Kidney (tissue), 22 donors: ENCODE measurements at places on chromosomes 12 and 14.

DNA sequence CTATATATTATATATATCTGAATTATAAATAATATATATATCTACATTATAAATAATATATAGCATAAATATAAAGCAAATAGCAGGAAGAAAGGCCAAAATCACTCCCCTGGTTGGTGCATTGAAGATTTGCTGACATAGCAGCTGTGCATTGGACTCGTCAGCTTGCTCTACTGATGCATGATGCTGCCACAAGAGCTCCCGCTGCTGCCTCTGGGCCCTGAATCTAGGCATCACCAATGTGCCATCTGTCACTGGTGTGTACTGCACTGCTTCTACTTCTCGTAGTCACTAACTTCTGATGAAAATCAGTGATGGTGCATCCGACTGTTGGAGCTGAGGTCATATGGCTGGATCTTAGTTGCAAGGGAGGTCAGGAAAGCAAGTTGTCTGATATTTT is 205.0 kb downstream of the ADAMTS20 start:
- H3K27ac ChIP-seq = no peak overlapping the region
- no peaks in the 10 kb centered on the region for H3K4me1 ChIP-seq
- no peak for DNase-seq
- no peak overlapping the region for H3K4me3 ChIP-seq
- no peaks in the 10 kb centered on the region for H3K36me3 ChIP-seq
- no peaks in the 10 kb centered on the region for H3K27me3 ChIP-seq

DNA sequence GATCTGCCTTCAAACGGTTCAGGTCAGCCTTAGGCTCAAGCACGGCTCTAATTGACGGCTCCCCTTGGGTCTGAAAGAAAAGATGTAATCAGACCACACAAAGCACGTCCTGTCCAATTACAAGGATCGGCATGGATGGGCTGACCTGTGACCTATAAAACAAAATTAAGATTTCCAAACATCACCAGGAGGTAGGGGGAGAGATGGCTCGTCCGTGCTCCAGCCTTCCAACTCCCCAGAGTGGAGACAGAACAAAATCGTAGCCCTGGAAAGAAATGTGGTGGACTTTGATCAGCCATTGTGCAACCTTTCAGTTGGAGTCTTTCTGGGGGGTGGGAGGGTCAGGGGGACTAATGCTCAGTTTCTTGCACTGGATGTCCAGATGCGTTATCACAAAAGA is 226.6 kb upstream of the DIO3 start:
- H3K27ac ChIP-seq = no peak overlapping the region
- H3K27me3 ChIP-seq = no peaks in the 10 kb centered on the region
- no peak overlapping the region for H3K4me3 ChIP-seq
- no peak for DNase-seq
- H3K4me1 ChIP-seq = no peaks in the 10 kb centered on the region

DNA sequence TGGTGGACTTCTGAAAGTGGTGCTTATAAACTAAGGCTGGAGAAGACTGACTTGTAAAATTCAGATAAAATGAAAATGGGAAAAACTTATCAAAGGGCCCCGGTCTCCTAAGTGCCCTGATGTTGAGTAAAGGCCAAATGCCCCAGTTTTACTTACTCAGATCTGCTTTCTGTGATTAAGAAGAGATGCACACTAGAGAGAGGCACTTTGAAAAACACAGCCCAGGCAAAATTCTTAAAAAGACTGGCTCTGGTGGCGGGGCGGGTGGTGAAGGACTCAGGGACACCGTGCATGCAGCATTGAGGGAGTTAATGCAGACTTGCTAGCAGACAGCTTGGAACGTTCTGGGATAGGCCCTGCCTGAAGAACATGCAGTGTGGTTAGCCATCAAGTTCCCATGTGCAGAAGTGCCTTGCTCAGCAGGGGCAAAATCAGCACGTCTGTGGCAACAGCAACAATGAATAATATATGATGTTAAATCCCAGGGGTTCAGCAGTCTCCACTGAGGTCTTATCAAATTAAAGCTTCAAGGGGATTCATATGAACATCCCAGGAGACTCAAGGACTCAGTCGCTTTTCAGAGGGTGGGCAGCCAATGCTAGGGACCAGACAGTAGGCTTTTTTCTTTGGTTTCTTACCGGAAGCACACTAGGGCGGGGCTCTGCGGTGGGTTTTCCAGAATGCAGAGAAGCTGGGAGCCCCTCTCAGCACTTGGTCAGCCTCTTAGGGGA is 105.0 kb downstream of the DAD1 start:
- H3K27me3 ChIP-seq = no peaks in the 10 kb centered on the region
- H3K36me3 ChIP-seq = no peaks in the 10 kb centered on the region
- DNase-seq = no peak
- no peak overlapping the region for H3K27ac ChIP-seq
- H3K4me3 ChIP-seq = no peak overlapping the region

DNA sequence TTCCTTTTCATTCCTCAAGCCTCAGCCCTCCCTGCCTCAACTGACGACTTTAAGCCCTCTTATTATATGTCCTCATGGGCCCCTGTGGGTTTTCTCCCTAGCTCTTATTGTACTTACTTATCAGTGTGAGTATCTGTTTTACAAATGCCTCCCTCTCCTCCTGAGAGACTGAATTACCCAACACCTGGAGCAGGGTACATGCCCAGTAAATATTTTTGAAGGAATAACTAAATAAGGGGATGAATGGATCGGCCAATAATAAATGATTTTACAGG is 95.8 kb upstream of the SLC35F4 start:
- no peak for DNase-seq
- no peaks in the 10 kb centered on the region for H3K36me3 ChIP-seq
- no peak overlapping the region for H3K4me3 ChIP-seq
- H3K27ac ChIP-seq = no peak overlapping the region

DNA sequence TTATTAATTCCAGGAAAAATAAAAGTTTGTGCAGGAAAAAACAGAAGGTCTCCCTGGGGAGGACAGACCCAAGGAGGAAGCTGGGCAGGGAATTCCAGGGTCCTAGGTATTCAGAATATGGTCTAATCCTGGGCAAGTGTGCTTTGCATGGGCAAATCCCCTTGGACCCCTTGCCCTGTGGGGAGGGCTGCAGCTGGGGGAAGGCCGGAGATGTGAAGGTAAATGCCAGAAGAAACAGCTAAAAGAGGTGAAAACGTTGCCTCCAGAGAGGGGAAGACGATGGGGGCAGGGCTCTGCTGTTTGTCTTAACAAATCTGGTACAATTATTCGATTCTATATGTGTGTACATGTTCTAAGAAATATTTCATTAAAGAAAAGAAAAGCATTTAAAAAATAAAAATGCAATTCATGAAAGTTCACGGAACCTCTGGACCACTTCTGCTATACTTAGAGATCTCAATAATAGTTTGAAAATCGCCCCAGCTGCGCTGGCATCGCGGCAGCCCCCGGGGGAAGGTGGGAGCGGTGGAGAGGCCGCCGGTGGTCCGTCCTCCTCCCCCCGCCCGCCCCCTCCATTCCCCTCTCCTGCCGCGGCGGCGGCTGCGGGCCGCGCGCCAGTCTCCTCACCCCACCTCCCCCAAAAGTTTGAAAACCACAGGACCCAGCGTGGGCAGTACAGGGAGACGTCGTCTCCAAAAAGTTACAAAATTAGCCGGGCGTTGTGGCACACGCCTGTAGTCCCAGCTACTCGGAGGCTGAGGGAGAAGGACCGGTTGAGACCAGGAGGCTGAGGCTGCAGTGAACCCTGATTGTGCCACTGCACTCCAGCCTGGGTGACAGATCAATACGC is 1.5 kb upstream of the PRPF40B start:
- no peaks in the 10 kb centered on the region for H3K36me3 ChIP-seq
- H3K27ac ChIP-seq = peak overlapping the region; percentile 66
- peak overlapping the region; percentile 39 for H3K4me3 ChIP-seq

DNA sequence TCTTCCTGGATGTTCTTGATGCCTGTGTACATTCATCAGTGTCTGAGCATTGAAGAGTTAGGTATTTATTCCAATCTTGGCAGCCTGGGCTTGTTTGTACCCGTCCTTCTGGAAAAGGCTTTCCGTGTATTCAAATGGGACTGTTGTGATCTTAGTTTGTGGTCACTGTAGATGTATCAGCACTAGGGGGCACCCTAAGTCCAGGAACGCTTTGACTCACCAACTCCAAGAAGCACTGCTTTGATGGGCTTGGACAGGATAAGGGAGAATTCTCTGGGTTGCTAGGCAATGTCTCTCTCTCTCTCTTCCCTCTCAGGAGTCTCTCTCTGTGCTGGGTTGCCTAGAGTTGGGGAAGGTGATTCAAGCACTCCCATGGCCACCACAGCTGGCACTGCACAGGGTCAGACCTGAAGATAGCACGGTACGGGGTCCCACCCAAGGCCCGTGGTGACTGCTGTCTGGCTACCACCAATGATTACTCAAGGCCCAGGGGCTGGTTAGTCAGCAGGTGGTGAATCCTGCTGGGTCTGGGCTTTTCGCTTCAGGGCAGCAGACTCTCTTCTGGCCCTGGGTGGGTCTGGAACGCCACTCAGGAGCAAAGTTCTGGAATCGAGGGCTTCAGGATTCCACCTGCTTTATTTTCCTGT is 211.1 kb upstream of the RGS6 start:
- H3K27me3 ChIP-seq = no peaks in the 10 kb centered on the region
- H3K4me1 ChIP-seq = no peaks in the 10 kb centered on the region
- peaks cover 6% of the 10 kb centered on the region for H3K36me3 ChIP-seq
- DNase-seq = no peak
- H3K27ac ChIP-seq = no peak overlapping the region
- no peak overlapping the region for H3K4me3 ChIP-seq

DNA sequence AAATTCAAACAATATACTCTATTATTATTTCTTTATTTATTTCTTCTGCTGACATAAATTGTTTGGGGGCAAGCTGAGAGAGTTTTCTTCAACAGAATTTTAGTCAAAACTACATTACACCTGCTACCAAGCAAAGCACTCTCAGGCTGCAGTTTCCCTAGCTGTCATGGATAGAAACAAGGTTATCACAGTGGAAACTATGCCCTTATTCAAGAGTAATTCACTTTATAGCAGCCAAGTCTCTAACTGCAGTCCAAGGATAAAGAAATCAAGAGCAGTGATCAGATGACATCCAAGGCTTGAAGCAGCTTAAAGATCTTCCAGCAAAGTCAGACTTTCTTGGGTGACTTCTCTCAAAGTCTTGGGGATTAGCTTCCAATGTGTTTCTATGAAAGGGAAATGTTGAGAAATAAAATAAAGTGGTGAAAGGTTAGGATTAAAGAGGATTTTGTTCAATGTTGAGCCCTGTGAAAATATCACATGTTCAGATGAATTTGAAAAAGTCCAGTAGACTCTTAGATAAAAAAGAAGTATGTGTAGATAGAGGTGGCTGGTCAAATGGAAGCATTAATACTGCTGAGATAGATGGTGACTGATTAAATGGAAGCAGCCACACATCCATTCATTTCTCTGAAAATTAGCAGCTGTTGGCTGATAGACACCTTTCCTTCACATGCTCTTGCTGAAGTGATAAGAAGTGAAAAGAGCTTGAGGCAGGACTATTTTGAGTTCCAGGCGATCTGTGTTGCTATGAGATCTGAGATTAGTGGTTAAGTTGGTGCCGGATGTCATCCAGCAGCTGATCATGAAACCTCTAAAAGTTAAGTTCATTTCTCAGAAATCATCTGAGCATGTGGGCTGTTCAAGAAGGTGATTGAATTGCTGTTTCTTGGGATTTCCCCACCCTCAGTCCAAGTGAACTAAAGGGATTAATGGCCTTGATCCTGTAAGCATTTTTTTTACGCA is 257.8 kb upstream of the BTG1 start:
- H3K36me3 ChIP-seq = no peaks in the 10 kb centered on the region
- H3K4me3 ChIP-seq = no peak overlapping the region
- H3K27ac ChIP-seq = no peak overlapping the region
- no peak for DNase-seq
- H3K4me1 ChIP-seq = no peaks in the 10 kb centered on the region

- H3K27me3 ChIP-seq = peaks cover 8% of the 10 kb centered on the region
- peaks cover 14% of the 10 kb centered on the region for H3K4me1 ChIP-seq
- peak overlapping the region; percentile 71 for H3K4me3 ChIP-seq
- no peak for DNase-seq
- peak overlapping the region; percentile 33 for H3K27ac ChIP-seq
These were observed 386 bp downstream of the DGKA start for GRCh38 chr12:55931317-55931779.

- no peak overlapping the region for H3K27ac ChIP-seq
- no peaks in the 10 kb centered on the region for H3K36me3 ChIP-seq
- H3K27me3 ChIP-seq = no peaks in the 10 kb centered on the region
- no peaks in the 10 kb centered on the region for H3K4me1 ChIP-seq
These were observed 344.7 kb downstream of the CACNA1C start for GRCh38 chr12:2397356-2398045.

GRCh38 chr12:111316671-111317070 is 52.2 kb downstream of the PHETA1 start:
- no peak overlapping the region for H3K4me3 ChIP-seq
- H3K4me1 ChIP-seq = no peaks in the 10 kb centered on the region
- no peaks in the 10 kb centered on the region for H3K36me3 ChIP-seq
- H3K27me3 ChIP-seq = no peaks in the 10 kb centered on the region

GRCh38 chr12:107014055-107014454 is 27.1 kb upstream of the MTERF2 start:
- DNase-seq = no peak
- H3K36me3 ChIP-seq = no peaks in the 10 kb centered on the region
- H3K4me3 ChIP-seq = no peak overlapping the region
- no peaks in the 10 kb centered on the region for H3K4me1 ChIP-seq

DNA sequence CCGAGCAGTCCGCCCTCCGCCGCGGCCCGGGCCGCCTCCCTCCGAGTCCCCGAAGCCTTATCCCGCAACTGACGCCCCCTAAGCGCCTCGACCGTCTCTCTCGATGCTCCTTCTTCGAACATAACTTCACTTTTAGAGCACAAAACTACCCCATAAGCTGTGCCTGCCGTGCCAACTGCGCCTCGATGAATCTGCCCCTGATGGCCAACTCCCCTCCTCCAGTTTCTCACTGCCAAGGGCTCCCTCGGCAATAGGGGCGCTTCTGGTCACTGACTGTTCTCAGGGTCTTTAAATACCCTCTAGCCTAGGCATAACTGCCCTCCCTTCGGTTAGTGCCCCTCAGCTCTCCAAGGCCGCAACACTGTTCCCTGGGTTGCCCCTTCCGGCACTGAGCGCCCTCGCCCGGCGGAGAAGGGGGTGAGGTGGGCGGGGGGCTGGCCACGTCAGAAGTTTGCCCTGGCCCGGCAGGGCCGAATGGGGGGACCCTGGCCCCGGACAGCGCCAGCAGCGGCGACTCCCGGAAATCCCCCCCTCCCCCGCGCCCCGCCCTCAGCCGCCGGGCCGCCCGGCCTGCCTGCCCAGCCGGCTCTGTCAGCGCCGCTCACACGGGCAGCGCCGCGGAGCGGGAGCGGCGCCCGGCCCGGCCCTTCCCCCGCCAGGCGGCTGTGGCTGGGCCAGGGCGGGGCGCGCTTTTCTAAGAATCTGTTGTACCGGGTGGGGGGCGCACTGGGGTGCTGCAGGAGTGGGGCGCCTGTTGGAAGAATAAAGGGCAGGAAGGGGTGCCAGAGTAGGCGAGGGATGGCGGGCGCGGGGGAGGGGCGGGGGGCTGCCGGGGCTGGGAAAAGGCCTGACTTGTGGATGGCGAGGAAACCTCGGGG is 10.6 kb downstream of the RARG start:
- peak overlapping the region; percentile 94 for H3K27ac ChIP-seq
- peaks cover 5% of the 10 kb centered on the region for H3K4me1 ChIP-seq
- peaks cover 4% of the 10 kb centered on the region for H3K27me3 ChIP-seq

- H3K4me1 ChIP-seq = no peaks in the 10 kb centered on the region
- H3K27me3 ChIP-seq = no peaks in the 10 kb centered on the region
- H3K27ac ChIP-seq = no peak overlapping the region
- H3K4me3 ChIP-seq = no peak overlapping the region
These were observed 7.2 kb downstream of the NDRG2 start for GRCh38 chr14:21017528-21018245.
